ENCODE measurements at places on chromosomes 3 and 15.

GRCh38 chr15:40879609-40880008 lies 5.6 kb upstream of the RHOV start:
- no peak for DNase-seq

GRCh38 chr15:87949151-87949574 lies 307.4 kb downstream of the NTRK3 start:
- DNase-seq, result no peak

DNA sequence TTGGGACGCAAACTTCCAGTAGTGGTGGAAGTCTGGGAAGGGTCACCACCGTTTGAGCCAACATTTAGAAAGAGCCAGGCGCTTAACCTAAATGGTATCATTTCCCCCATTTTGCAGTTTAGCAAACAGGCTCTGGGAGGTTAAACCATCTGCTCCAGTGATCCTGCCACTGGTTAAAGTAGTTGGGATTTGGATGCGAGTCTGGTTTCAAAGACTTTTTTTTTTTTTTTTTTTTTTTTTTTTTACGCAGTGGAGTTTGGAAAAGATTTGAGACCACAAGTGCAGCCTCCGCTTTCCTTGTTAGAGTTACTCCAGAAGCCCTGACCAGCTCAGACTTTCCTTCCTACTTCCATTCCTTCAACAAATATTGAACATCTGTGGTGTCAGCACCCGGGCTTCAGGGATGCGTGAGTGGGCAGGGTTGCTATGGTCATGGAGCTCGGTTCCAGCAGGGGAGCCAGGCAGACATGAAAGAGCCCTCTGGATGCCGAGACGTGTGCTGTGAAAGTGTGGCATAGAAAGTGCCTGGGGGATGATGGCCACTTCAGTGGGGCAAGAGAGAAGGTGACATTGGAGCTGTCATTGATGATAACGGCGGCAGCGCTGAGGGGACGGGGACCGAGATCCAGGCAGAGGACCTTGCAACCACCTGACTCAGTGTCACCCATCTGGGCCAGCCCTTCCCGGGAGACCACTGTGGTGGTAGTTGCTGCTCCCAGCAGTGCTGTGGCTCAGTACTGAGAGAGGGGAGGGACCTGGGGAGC lies 1.1 kb upstream of the RNU6-1 start:
- DNase-seq, result no peak

GRCh38 chr3:193885832-193886231 lies 250.1 kb upstream of the HES1 start:
- no peak for DNase-seq

DNA sequence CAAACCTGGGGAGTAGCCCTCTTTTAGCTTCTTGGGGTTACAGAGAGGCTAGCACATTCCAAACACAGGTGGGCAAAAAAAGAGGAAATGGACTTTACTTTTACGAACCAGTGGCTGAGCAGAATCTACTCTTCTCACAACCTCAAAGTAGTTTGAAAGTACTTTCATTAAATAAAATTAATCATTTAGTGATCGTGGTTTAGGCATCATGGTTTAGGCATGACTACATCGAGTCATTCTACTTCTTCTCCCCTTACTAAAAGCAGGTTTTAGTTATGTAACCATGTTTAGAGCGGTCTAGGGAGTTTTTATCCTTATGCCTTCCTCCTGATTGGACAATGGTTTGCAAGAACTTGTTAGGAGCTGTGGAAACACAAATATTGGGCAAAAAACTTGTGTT lies 2.5 kb upstream of the GREM1 start:
- no peak for DNase-seq

GRCh38 chr15:66292571-66293418 lies 573 bp upstream of the DIS3L start:
- DNase-seq, result no peak

DNA sequence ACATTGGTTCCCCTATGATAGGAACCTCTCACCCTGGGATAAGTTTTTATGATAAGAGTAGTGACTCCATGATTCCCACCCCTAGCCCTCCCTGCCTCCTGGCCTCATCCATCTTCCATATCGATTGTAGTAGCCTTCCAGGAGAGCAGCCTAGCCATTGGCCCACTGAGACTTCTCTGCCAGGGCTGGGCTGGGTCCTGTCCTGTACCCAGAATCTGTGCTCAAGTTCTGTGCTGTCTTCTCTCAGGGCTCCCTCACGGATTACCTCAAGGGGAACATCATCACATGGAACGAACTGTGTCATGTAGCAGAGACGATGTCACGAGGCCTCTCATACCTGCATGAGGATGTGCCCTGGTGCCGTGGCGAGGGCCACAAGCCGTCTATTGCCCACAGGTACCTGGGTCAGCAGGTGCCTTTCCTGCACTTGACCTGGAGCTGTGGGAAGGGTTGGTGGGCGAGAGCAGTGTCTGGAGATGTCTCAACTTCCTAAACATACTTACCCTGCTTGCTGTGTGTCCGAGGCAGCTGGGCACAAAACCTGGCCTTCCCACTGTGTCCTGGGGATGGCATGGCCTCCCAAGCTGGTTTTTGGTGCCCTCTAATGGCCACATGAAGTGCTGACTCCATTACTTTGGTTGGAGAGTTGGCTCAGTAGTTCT lies 16.6 kb upstream of the EXOG start:
- DNase-seq, result no peak

GRCh38 chr3:159151130-159151529 lies 349.3 kb downstream of the MFSD1 start:
- no peak for DNase-seq

Data from stimulated activated CD8-positive, alpha-beta memory T cell treated with anti-CD3 and anti-CD28 coated beads, Interleukin-7, amount 100 ng/mL, for 48 hours (primary cell).